ENCODE measurements at places on chromosomes 7 and 10. TPM values are rescaled to one million over a fixed set of nuclear protein-coding genes. Genes with fewer than 3 reads are reported as not detected.

GRCh38 chr10:16644146-16644545, 122.5 kb upstream of the C1QL3 start:
- DNase-seq = no peak

DNA sequence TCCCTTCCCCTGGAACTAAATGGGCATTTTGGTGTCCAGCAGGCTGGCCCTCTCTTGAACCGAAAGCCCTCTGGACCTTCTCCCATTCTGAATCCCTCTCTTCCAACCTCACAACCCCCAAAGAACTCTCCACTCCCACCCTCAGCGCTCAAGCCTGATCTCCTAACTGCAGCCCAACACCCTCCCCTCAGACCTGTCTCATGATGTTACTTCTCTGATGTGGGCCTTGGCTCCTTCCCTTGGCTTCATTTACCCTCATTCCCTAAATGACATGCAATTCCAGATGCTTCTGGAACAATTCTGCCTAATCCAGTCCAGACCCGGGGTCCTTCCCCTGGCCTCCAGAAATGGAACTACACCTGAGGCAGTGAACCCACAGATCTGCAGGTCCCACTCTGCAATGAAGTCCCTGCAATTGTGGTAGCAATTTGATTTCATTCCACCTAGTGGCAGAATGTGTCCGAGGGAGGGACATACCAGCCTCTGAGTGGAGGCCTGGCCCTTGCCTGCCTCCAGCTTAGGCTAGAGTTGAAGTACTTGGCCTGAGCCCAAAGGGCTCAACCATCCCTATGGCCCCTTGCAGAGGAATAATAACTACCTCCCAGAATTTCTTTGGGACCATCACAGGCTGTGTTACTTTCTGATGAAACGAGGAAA, 4.1 kb upstream of the CEP41 start:
- DNase-seq = no peak

DNA sequence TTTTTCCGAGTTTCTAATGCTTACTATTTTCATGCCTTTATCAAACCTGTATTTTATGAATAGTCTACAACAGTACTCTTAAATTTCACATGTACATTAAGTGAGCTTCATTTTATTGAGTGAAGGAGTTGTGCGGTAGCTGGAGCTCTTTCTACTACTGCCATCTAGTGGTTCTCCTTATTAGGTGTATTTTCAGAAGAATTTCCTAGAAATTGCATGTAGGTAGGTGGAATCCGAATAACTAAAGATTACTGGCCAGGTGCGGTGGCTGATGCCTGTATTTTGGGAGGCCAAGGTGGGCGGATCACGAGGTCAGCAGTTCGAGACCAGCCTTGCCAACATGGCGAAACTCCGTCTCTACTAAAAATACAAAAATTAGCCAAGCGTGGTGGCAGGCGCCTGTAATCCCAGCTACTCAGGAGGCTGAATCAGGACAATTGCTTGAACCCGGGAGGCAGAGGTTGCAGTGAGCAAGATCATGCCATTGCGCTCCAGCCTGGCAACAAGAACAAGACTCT, 38.3 kb downstream of the LRRC72 start:
- no peak for DNase-seq

DNA sequence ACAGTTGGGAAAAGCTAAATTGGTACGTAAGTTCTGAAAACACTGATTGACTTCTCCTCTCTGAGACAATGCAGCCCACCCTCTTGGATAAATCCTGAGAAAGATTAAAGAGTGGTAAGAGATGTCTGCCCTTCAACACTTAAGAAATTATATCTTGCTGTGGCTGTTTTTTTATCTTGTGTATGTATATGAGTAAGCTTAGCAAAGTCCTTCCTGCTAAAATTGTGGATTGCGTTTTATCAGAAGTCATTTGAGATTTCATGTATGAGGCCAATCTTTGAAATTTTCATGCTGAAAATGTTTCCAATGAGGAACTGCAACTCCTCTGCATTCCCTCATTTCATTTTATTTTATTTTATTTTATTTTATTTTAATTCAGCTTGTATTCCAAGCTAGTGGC, 106.2 kb upstream of the INHBA start:
- DNase-seq = no peak

Gene FLNC
- 10.8 TPM for total RNA-seq

Measured in tibial nerve (tissue), 4 donors.